ENCODE measurements at places on chromosomes 2 and 18.

DNA sequence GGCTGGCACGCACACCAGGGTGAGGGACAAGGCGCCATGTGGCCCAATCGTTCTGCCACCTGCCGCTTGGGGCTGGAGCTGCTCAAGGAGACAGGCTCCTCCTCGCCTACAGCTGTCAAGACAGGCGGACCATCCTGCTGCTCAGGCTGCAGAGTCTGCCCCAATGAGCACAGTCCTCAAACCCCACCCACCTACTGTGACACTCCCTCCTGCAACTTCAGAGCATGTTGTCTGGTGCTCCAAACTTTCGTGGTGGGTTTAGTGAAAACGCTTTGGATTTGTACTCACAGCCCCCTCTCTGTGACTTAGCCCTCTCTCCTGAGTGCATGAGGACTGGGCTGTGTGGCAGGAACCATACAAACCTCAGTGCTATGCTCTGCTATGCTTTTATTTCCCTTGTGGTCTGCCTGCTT lies 23.2 kb upstream of the SLC35F6 start:
- peak; percentile 40 for DNase-seq

GRCh38 chr2:42752816-42753813 lies 10.8 kb downstream of the OXER1 start:
- no peak for DNase-seq

- no peak for DNase-seq
Observed at GRCh38 chr2:170141865-170142264, 36.1 kb upstream of the MYO3B start.

DNA sequence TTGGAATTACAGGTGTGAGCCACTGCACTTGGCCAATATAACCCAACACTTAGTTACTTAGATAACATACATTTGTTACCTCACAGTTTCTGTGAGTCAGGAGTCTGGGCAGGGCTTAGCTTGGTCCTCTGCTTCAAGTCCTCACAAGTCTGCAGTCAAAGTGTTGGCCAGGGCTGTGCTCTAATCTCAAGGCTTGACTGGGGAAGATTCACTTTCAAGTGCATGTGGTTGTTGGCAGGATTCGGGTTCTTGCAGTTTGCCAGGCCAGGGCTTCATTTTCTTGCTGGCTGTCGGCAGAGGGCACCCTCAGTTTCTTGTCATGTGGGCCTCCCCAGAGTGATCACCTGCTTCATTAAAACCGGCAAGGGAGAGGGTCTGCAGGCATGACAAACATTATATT lies 103.7 kb downstream of the SLC4A3 start:
- DNase-seq: no peak

DNA sequence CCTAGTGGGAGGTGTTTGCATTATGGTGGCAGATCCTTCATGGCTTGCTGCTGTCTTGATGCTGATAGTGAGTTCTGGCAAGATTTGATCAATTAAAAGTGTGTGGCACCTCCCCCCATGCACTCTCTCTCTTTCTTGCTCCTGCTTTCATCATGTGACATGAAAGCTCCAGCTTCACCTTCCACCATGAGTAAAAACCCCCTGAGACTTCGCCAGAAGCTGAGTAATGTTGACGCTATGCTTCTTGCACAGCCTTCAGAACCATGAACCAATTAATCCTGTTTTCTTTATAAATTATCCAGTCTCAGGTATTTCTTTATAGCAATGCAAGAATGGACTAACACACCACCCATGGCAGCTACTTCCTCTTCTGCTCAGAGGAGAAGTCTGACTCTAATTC lies 2181.4 kb upstream of the PIK3C3 start:
- DNase-seq: no peak

Data from MM.1S (cell line).